ENCODE measurements at places on chromosomes 12 and 14.
A peak's percentile ranks its signal among the peaks of the same experiment; 100 is the strongest.

- H3K27ac ChIP-seq, result no peak overlapping the region
- H3K4me3 ChIP-seq, result no peak overlapping the region
- no peaks in the 10 kb centered on the region for H3K4me1 ChIP-seq
- no peak for DNase-seq
- H3K36me3 ChIP-seq, result no peaks in the 10 kb centered on the region
Measured at GRCh38 chr12:132318618-132319033, 10.8 kb downstream of the GALNT9 start.

DNA sequence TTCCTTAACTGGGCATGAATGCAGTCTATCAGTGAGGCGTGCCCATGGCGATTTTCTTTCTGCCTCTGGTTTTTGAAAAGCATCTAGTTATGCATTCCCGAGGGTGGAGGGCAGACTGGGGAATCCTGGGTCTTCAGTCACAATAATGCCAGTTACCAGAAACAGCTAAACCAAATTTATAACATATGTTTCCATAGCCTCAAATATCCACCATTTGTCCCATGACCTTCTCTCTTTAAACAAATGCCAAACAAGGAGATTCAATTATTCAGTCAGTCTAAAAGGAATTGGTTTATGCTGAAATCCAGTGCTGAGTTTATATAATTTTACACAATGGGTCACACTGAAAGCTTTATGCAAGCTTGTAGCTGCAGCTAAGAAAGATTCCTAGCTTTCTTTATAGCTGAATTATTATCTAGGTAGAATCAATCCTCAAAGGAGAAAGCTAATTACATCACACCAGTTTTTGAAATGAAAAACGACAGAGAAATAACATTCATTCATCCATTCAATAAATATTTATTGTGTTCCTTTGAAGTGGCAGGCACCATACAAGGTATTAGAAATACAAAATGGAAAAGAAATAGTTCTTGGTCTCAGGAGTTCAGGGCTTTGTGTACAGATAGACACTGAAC is 131.3 kb upstream of the RAP1B start:
- no peak for DNase-seq
- H3K27me3 ChIP-seq, result no peaks in the 10 kb centered on the region
- peak overlapping the region; percentile 43 for H3K27ac ChIP-seq
- peaks cover 4% of the 10 kb centered on the region for H3K4me1 ChIP-seq
- no peaks in the 10 kb centered on the region for H3K36me3 ChIP-seq
- H3K4me3 ChIP-seq, result no peak overlapping the region

- no peak overlapping the region for H3K27ac ChIP-seq
- no peak overlapping the region for H3K4me3 ChIP-seq
- H3K27me3 ChIP-seq, result no peaks in the 10 kb centered on the region
- H3K4me1 ChIP-seq, result no peaks in the 10 kb centered on the region
Measured at GRCh38 chr12:70154960-70155589, 88.2 kb upstream of the CNOT2 start.

DNA sequence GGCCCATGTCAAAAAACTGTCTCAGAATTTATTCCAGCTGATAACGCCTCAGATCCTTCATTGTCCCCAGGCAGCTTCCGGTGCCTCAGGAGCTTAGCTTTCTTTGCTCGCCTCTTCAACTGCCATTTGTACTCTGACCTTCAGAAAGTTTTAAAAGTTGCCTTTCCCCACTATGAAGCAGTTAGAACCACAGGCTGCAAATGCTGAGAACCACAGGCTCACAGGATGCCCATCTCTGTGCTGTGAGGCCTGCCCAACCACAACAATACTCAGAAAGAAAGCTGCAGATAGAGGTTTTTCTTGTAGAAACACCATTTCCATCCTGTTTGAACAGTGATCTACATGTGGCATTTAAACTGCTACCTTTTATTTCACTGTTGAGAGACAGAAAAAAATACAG is 131.1 kb downstream of the PRKCH start:
- H3K4me3 ChIP-seq, result no peak overlapping the region
- H3K27ac ChIP-seq, result no peak overlapping the region
- H3K27me3 ChIP-seq, result no peaks in the 10 kb centered on the region
- H3K4me1 ChIP-seq, result no peaks in the 10 kb centered on the region
- no peak for DNase-seq

- peak overlapping the region; percentile 85 for H3K27ac ChIP-seq
- peaks cover 9% of the 10 kb centered on the region for H3K36me3 ChIP-seq
- H3K27me3 ChIP-seq, result no peaks in the 10 kb centered on the region
- no peak for DNase-seq
- H3K4me3 ChIP-seq, result peak overlapping the region; percentile 96
- peaks cover 15% of the 10 kb centered on the region for H3K4me1 ChIP-seq
Measured at GRCh38 chr12:95002754-95003153, 743 bp downstream of the NDUFA12 start.

DNA sequence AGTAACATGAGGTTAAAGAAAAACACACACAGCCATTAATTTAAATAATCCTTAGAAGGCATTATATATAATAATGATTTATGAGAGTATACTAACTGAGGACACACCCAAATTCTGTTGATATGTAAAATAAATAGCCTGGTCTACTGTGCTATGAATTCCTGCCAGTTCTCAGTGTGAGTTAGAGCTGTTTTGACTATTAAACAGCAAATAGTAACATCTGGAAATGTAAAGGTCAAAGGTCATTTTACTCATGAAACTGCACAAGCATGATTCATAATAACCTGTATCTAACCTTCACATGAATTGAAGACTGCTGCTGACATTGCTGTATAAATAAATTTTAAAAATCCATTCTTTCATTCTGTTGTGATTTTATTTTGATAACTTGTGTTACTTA is 966.7 kb downstream of the SLC6A15 start:
- DNase-seq, result no peak
- no peaks in the 10 kb centered on the region for H3K27me3 ChIP-seq
- H3K4me3 ChIP-seq, result no peak overlapping the region
- no peaks in the 10 kb centered on the region for H3K4me1 ChIP-seq

- H3K27ac ChIP-seq, result no peak overlapping the region
- no peak overlapping the region for H3K4me3 ChIP-seq
- no peaks in the 10 kb centered on the region for H3K4me1 ChIP-seq
Measured at GRCh38 chr12:5907807-5908206, 37.3 kb downstream of the ANO2 start.

DNA sequence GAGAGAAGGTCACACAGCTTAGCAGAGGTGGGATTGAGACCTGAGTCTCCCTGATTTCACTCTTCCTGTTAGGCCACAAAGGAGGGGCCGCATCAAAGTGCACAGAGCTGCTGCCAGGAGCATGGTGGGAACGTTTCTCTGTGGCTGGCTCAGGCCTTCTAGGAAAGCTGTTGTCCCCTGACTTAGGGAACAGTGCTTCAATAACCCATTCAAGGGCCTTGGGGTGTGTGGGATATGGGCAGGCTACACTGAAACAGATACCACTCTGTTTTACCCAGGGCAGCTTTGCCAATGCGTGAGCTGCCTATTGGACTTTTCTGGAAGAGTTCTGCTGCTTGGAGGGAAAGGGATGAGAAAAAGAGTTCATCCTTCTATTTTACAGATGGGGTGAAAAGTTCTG is 110.0 kb downstream of the ADCK1 start:
- no peaks in the 10 kb centered on the region for H3K27me3 ChIP-seq
- no peaks in the 10 kb centered on the region for H3K36me3 ChIP-seq
- DNase-seq, result no peak

DNA sequence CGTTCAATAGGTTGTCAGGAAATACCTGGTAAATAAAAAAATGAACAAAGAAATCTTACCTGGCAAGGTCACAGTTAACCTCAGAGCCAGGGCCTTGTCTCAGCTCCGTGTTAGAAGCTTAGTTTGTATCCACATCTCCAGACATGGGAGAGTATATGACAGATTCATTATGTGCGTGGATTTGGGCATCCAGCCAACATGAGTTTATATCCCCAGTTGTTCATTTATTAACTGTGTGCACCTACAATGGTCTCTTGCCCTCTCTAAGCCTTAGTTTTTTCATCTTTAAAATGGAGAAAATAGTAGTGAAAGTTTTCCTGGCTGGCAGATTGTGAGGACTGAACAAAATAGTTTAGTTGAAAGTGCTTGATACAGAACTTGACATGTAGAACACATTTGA is 437.8 kb downstream of the NPAS3 start:
- peak; percentile 20 for DNase-seq
- no peaks in the 10 kb centered on the region for H3K36me3 ChIP-seq
- no peaks in the 10 kb centered on the region for H3K27me3 ChIP-seq
- H3K27ac ChIP-seq, result no peak overlapping the region
- H3K4me3 ChIP-seq, result no peak overlapping the region

- no peak for DNase-seq
- H3K27me3 ChIP-seq, result peaks cover 9% of the 10 kb centered on the region
- H3K36me3 ChIP-seq, result no peaks in the 10 kb centered on the region
- H3K4me1 ChIP-seq, result no peaks in the 10 kb centered on the region
- no peak overlapping the region for H3K27ac ChIP-seq
Measured at GRCh38 chr12:10739157-10740118, 16.3 kb upstream of the YBX3 start.

DNA sequence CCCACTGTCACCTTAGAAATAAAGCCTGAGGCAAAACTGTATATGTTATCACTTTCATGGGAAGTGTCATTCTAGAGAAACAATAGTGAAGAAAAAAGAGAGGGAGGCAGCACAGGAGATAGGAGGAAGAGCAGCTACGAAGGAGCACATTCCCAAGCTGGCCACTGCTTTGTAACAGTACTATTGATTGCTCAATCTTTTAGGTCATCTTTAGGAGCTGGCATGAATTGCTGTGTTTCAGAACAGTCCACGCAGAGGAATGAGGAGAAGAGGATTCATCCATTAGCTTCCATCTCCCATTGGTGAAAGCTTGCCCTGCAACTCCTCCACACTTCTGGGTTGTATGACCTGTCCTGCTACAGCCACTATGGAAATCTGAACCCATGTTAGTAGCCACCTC is 372.5 kb upstream of the DDHD1 start:
- H3K36me3 ChIP-seq, result no peaks in the 10 kb centered on the region
- no peak overlapping the region for H3K27ac ChIP-seq
- H3K4me3 ChIP-seq, result no peak overlapping the region

GRCh38 chr14:104919993-104920315 is 4.7 kb upstream of the PLD4 start:
- H3K4me3 ChIP-seq, result no peak overlapping the region
- H3K27ac ChIP-seq, result no peak overlapping the region
- H3K4me1 ChIP-seq, result no peaks in the 10 kb centered on the region
- no peak for DNase-seq

Measured in transverse colon (tissue), 4 donors.